ENCODE measurements at places on chromosomes 5 and 9.

GRCh38 chr9:72935595-72935994 lies 17.3 kb downstream of the ALDH1A1 start:
- H3K36me3 ChIP-seq: no peaks in the 10 kb centered on the region
- H3K4me1 ChIP-seq: no peaks in the 10 kb centered on the region
- no peak for DNase-seq
- no peak overlapping the region for H3K27ac ChIP-seq

GRCh38 chr5:67636091-67636490 lies 439.5 kb upstream of the CD180 start:
- no peaks in the 10 kb centered on the region for H3K36me3 ChIP-seq
- peaks cover 2% of the 10 kb centered on the region for H3K27me3 ChIP-seq
- H3K4me1 ChIP-seq: no peaks in the 10 kb centered on the region
- H3K27ac ChIP-seq: no peak overlapping the region
- DNase-seq: no peak
- H3K4me3 ChIP-seq: no peak overlapping the region

- no peak for DNase-seq
- H3K36me3 ChIP-seq: no peaks in the 10 kb centered on the region
- no peak overlapping the region for H3K4me3 ChIP-seq
- no peak overlapping the region for H3K27ac ChIP-seq
- peaks cover 5% of the 10 kb centered on the region for H3K4me1 ChIP-seq
Observed at GRCh38 chr9:76772686-76773445, 8.6 kb downstream of the PCA3 start.

- H3K27ac ChIP-seq: no peak overlapping the region
- DNase-seq: no peak
- no peak overlapping the region for H3K4me3 ChIP-seq
- H3K4me1 ChIP-seq: no peaks in the 10 kb centered on the region
Observed at GRCh38 chr5:65142016-65142415, 339.7 kb downstream of the ADAMTS6 start.

DNA sequence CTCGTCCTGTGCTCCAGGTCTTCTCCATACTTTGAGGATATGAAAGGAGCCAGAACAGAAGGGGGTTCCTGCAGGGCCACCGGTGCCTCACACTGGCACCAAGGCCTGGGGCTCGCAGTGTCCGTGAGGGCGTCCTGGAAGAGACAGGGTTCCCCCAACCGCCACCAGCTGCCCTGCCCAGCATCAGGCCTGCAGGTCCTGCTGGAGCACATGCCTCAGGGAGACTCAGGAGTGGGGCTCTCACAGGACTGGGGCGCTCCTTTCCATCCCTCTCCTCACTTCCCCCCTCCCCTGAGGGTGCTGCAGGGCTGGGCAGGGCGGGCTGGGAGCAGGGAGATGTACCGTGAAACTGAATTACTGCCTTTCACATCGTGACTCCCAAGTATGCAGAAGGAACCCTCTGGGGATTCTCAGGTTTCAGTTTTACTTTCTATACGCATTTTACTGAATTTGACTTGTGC lies 31.7 kb downstream of the CEP72 start:
- H3K27me3 ChIP-seq: no peaks in the 10 kb centered on the region
- peaks cover 5% of the 10 kb centered on the region for H3K4me1 ChIP-seq
- no peak for DNase-seq
- H3K27ac ChIP-seq: no peak overlapping the region
- H3K4me3 ChIP-seq: no peak overlapping the region

DNA sequence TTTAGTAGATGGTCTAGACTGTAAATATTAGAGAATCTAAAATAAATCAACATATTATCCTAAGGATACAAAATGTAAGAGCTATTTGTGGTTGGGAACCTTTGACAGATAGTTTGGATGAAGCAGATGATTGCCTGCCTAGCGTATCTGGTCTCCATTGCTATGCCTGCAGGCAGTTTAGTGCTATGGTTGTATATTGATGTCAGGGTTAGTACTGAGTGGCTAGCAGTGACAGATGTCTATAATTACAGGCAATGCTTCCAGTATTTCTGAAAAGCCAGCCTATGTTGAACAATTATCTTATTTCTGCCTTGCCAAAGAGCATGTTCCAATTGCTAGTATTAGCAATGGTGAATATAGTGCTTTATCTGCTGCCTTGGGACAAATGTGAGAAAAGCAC lies 151.3 kb upstream of the TLX3 start:
- H3K27ac ChIP-seq: no peak overlapping the region
- H3K36me3 ChIP-seq: no peaks in the 10 kb centered on the region
- H3K27me3 ChIP-seq: peaks cover 13% of the 10 kb centered on the region
- DNase-seq: no peak
- no peak overlapping the region for H3K4me3 ChIP-seq
- H3K4me1 ChIP-seq: no peaks in the 10 kb centered on the region

- no peak for DNase-seq
- H3K4me1 ChIP-seq: peaks cover 16% of the 10 kb centered on the region
- no peak overlapping the region for H3K27ac ChIP-seq
- H3K36me3 ChIP-seq: no peaks in the 10 kb centered on the region
Observed at GRCh38 chr9:132414731-132415130, 4.7 kb downstream of the CFAP77 start.

All from activated CD8-positive, alpha-beta memory T cell treated with anti-CD3 and anti-CD28 coated beads, Interleukin-2, amount 10 ng/mL, durations not matched to agents 7 days and 5 days (primary cell).